Stimulated activated CD4-positive, alpha-beta T cell treated with anti-CD3 and anti-CD28 coated beads, Interleukin-1b, Interleukin-23, amount 100 ng/mL, for 24 hours (primary cell): ENCODE measurements at places on chromosomes 12 and 14.

DNA sequence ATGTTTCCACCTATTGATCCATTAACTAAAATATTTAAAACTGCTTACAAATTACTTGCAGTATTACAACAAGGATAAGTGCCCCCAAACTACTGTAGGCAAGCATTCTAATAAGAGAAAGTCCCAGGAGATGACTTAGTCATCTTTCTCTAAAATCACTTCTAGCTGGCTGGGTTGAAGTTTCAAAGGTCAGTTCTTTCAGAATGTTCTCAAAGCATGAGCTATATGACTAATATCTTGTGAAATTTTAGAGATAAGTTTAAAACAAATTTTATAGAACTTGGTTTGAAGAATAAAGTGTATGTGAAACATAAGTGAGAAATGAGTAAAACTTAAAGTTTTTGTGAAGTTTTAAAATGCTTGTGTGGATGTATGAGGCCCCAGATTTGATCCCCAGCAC is 24.3 kb upstream of the OR6J1 start:
- no peak for DNase-seq

- no peak for DNase-seq
Observed at GRCh38 chr14:100669011-100669412, 57.7 kb upstream of the DLK1 start.

- peak; percentile 8 for DNase-seq
Observed at GRCh38 chr12:122079033-122079531, 526 bp downstream of the MLXIP start.

- DNase-seq = no peak
Observed at GRCh38 chr14:78259831-78260230, 89.7 kb downstream of the NRXN3 start.

GRCh38 chr14:29521526-29522137 is 406.0 kb downstream of the PRKD1 start:
- no peak for DNase-seq

DNA sequence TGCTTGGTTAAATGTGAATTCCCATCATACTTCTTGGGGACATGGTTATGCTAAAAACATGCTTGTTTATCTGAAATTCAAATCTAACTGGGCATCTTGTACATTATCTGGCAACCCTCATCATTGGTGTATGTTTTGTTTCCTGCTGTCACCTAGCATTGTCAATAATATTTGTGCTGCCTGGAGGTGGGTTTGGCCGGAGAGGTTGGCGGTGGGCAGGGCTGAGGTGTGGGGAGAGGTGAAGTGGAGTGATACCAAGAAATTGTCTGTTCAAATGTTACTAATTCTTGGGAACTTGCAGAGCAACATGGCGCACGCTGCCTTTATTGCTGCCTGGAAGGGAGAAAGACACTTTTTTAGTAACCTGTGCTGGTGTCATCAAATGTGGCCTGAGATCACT is 280.5 kb downstream of the VRK1 start:
- DNase-seq = no peak

DNA sequence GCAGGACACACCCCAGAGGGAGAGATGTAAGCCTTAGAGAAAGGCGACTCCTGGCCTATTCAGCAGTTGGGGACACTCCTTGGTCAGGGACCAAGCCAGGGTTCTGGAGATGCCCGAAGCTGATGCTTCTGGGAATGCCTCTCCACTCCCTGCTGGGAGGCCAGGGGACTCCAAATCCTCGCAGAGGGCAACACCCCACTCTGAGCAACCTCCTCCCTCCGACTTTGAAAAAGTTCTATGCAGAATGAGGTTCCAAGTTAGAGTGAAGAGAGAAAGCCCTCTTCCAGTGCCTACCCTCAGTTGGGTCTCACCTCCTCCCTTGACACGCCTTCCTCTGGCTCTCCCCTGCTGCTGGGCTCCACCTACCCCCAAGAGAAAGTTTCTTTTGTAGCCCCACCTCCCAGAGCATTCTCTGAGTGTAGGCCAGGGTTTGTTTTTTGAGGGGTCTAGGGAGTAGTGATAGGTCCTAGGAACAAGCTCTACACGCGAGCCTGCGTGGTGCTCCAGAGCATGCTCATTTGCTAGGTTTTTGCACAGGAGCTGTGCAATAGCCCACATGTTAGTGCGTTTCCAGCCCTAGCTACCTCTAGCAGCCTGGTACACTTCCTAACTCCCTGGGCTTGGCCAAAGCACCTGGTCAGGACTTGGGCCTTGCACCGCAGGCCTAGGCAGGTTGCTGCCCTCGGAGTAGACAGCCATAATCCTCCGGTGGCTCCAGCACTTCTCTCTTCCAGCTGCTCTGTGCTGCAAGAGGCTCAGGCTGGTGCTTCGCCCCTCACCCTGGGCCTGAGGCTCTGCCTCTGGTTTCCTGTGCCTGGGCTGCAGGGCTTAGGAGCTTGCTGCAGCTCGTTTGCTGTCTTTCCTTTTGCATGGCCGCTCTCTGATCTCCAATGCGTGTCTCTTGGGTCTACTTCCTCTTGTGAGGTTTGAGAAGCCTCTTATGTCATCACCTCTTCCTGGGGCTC is 590 bp upstream of the CEBPE start:
- no peak for DNase-seq

- no peak for DNase-seq
Observed at GRCh38 chr12:16062611-16063010, 151.5 kb downstream of the DERA start.
